ENCODE measurements at places on chromosomes 11 and 22.

- DNase-seq: no peak
Observed at GRCh38 chr22:33472462-33473344, 414.5 kb upstream of the SYN3 start.

GRCh38 chr22:48380016-48380665, 1447.5 kb downstream of the BRD1 start:
- DNase-seq: no peak

GRCh38 chr11:15163136-15163535, 48.4 kb downstream of the INSC start:
- DNase-seq: no peak

DNA sequence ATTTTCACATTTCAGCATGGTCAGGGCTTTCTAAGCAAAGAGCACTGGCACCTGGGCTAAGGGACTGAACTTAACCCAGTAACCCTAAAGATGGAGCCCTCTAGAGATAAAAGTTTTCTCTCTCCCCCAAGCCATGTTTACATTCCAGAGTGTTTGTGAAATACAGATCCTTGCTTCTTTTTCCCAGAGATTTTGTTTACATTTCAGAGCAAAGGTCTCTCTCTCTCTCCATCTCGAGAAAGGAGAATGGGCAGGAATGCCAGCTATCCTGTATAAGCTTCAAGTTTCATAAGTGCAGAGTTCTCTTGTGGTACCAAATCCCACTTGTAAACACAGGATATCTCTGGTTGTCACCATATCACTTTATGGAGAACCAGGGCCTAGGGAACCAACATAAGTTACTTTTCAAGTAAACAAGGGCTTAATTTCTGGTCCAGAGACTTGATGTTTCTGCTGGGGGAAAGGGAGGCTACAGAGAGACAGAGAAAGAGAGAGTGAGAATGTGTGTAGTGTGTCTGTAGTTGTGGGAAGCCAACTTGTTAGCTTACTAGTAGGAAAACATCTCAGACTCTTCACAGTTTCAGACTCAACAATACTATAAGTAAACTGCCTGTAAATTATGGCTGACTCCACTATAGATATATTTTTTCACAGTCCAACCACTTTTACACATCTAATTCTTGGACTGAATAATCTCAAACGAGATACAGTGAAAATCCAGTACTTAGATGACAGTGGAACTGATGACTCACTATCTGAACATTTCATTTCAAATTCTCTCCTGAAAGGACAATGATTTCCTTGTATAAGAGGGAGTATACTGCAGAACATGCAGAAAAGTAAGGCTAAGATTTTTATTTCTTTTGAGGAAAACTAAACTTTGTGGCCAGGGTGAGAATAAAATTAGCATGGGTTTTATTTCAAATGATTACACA, 76.2 kb downstream of the ARHGAP32 start:
- no peak for DNase-seq

DNA sequence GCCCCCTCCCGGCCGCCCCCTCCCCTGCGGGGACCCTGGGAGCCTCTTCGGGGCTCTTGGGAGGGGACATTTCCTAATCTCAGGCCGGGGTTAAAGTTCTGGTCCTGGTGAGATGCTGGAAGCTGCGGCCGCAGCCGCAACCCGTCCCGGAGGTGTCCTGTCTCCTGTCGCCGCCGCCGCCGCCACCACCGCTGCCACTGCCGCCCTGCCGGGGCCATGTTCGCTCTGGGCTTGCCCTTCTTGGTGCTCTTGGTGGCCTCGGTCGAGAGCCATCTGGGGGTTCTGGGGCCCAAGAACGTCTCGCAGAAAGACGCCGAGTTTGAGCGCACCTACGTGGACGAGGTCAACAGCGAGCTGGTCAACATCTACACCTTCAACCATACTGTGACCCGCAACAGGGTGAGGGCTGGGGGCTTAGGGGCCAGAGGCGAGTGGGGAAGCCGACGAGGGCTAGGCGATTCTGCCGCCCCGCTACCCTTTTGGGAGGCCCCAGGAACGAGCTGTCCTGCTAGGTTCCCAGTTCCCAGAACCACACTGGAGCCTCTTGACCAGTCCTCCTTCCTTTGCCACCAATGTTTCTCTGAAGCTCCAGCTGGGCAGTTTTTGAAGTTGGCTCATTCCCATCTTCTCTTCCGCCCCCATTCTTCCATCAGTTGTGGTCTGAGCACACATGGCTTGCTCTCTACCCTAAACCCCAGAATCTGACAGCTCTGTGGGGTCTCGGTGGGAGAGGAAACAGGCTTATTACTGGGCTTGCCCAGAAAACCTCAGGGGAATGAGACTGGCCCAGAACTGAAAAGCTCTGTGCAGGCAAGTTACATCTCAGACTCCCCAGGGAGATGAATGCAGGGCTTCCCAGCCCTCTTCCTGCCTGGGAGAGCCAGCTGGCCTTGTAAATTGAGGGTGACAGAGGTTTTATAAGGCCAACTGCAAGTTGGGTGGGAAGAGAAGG, 781 bp downstream of the SIDT2 start:
- peak; percentile 66 for DNase-seq

GRCh38 chr11:113072237-113072858, 111.1 kb downstream of the NCAM1 start:
- DNase-seq: no peak

DNA sequence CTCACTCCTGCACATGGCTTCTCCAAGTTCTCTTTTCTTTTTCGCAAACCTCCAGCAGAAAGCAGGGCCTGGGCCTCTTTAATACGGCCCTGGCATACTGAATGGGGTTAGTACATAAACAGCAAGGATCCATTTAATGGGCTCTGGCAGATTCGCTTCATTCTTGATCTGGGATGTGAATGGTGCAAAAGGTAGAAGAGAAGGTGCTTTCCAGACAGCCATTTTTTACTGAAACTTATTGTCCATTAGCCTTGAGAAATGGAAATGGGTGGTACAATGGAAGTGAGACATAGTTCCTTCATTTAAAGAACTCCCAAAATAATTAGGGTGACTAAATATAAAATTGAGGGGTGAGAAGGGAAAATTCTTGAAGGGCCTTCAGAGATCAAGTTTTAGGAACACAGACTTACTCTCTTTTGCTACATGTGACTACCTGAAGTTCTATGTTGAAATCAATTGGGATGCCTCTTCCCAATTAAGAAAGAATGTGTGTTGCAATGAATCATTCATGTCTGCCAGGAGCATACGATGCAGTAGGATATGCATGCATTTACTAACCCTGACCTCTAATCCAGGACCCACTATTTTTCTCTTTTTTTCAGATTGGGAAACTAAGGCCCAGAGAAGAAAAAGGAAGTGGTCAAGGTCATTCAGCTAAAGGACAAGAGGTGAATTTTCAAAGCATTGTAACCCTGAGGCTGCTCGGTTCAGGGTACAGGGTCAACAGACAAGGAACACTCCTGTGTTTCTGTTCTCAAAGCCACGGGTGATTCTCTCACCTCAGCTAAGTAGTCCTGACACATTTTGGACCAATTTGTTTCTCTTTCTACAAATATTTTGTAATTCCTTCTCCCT, 144.1 kb downstream of the BBOX1 start:
- no peak for DNase-seq

GRCh38 chr22:36164621-36165020, 4.1 kb upstream of the APOL3 start:
- DNase-seq: no peak

GRCh38 chr11:104858882-104859775, 39.1 kb downstream of the CASP12 start:
- DNase-seq: no peak

DNA sequence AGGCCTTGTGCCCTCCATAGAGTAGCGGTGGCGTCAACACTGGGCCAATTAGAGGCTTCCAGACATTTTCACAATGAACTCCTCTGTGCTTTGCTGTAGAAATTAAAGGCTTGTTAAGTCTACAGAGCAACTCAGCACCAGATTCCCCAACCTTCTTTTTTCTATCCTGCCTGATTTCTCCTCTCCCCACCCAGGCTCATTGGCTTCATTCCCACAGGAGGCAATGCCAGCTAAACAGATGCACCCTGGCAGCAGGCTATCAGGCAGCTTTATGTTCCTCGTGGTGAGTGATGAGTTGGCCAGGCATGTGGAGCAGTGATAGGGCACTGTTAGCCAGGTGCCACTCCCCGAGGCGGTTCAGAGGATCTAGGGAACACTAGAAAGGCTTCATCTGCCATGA, 4.8 kb downstream of the DIXDC1 start:
- no peak for DNase-seq

- no peak for DNase-seq
Observed at GRCh38 chr11:114293201-114293711, 2.9 kb upstream of the NNMT start.

DNA sequence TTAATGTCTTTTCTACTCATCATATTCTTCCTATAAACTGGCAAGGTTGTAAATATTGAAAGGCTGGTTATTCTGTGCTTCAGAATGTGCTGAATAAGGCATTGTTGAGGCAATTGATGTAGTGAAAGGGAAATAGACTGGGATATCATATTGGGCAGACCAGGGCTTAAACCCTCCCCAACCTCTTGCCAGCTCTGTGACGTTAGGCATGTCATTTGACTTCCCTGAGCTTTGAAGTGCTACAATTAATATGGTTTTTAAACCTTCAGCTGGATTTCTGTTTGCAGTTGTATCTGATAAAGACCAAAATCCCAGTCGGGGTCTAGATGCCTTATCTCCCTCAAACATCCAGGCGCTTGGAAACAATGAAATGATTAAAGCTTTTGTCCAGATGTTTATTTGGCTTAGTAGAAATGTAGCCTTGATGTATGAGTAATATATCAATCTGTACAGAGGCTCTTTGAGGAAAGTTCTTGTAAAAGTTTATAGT, 208.1 kb downstream of the DBX1 start:
- no peak for DNase-seq

GRCh38 chr11:69335007-69335780, 41.2 kb downstream of the MYEOV start:
- DNase-seq: no peak

GRCh38 chr22:38739300-38740055, 16.3 kb downstream of the SUN2 start:
- no peak for DNase-seq

DNA sequence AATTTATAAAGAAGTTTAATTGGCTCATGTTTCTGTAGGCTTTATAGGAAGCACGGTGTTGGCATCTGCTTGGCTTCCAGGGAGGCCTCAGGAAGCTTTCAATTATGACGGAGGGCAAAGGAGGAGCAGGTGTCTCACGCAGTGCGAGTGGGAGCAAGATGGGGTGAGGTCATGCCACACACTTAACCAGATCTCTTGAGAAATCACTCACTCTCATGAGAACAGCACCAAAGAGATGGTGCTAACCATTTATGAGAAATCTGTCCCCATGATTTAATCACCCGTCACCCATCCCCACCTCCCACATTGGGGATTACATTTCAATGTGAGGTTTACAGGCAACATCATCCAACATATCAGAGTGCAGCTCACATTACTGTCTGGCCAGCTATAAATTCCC, 103.5 kb downstream of the ARHGAP8 start:
- no peak for DNase-seq

DNA sequence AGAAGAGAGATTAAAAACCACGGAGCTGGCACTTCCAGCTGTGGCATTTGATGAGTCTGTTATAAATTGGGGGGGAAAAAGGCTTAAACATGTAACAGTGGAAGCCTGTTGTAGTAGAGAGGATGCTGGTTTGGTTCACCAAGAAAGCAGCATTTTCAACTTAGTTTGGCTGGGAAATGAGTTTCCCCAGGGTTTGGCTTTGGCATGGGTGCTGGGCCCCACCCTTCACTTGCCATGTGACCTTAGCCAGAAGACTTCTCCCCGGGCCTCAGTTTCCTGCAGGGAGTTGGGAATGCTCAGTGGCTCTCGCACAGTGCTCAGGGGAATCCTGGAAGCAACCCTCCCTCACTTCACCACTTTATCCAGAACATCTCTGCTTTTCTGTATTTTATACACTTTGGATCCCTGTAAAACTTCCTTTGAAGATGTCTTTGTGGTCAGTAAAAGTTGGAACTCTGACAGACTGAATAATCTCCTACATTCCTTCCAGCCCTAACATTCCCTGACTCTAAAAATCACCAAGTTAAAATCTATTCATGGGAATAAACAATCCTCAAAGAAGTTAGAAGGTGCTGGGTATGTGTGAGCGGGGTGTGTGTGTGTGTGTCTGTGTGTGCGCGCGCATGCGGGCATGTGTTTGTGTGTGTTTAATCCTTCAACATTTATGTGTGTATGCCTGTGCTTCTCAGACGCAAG, 166.0 kb downstream of the TENM4 start:
- no peak for DNase-seq

- no peak for DNase-seq
Observed at GRCh38 chr11:74493791-74494630, 487 bp upstream of the LIPT2 start.

DNA sequence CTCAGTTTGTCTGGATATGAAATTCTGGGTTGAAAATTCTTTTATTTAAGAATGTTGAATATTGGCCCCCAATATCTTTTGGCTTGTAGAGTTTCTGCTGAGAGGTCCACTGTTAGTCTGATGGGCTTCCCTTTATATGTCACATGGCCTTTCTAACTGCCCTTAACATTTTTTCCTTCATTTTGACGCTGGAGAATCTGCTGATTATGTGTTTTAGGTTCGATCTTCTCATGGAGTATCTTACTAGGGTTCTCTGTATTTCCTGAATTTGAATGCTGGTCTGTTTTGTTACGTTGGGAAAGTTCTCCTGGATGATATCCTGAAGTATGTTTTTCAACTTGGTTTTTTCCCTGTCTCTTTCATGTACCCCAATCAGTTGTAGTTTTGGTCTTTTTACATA, 22.8 kb downstream of the OR52A5 start:
- no peak for DNase-seq

DNA sequence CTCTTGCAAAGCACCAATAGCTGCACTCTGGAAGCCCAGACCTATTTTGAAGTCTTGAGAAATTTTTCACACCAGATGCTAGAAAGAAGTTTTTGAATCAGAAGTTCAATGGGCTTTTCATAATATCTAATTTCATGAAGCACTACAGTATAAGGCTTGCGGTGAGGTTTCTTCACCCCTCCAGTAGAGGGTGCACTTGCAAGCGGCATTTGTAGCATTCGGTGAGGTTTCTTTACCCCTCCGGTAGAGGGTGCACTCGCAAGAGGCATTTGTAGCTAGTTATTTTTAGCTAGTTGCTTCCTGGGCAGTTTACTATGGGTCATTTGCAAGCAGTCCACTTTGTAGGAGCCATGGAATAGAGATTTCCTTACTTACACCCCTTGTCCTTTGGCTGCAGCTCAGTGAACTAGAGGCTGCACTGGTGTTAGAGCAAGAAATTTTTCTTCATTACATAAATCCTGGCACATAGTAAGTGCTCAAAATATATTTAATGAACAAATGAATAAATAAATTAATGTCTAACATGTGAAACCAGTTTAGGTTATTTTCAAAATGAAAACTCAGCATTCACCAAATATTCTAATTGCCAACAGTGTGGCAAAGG, 7.8 kb upstream of the NOX4 start:
- no peak for DNase-seq
